ENCODE measurements at places on chromosomes 2 and 18. TPM values are rescaled to one million over a fixed set of nuclear protein-coding genes. Genes with fewer than 3 reads are reported as not detected.

Gene CAPN14
- total RNA-seq, result 0.62 TPM

Gene GALNT5
- 0.29 TPM for total RNA-seq

- no peak for DNase-seq
Observed at GRCh38 chr2:156436497-156437085, 412 bp downstream of the GPD2 start.

- DNase-seq, result no peak
Observed at GRCh38 chr2:61015976-61016375, 1.5 kb upstream of the PEX13 start.

GRCh38 chr2:100334929-100335328 is 12.6 kb upstream of the LONRF2 start:
- DNase-seq, result no peak

GRCh38 chr18:42341423-42341822 is 386.4 kb downstream of the PIK3C3 start:
- no peak for DNase-seq

GRCh38 chr2:120443946-120444345 is 98.0 kb downstream of the INHBB start:
- no peak for DNase-seq

DNA sequence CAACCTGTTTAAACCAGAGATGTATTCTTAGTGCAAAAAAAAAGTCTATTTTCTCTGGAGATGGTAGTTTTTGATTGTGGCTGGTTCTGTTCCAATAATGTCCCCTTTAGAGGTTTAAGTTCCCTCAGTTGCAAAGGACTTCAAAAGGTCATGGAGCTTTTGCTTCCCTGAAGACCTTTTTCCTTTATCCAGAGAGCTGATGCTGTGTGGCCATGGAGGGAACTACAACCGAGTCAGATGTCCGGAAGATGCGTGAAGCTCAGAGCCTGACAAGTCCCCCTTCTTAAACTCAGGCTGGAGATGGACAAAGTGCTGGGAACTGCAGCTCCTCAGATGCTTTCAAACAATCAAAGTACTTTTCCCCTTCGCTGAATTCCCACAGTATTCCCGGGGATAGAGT is 176.1 kb downstream of the TMEM18 start:
- no peak for DNase-seq

DNA sequence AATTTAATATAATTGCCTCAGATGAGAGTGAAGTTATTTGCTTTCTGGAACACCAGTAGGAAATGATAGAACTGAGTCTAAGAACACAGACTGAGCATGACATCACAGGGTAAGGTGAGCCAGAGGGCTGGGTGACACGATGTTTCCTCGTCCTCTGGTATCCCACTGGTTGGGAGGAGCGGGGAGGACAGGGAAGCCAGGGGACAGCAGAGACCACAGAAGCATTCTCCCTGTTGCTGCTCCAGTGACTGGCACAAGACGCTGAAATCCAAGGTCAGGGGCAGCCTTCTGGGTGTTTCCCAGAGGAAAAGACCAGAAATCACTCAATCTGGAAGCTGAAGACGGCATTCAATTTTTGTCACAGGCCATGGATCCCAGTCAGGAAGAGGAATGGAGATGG is 363.4 kb upstream of the SOX11 start:
- no peak for DNase-seq

DNA sequence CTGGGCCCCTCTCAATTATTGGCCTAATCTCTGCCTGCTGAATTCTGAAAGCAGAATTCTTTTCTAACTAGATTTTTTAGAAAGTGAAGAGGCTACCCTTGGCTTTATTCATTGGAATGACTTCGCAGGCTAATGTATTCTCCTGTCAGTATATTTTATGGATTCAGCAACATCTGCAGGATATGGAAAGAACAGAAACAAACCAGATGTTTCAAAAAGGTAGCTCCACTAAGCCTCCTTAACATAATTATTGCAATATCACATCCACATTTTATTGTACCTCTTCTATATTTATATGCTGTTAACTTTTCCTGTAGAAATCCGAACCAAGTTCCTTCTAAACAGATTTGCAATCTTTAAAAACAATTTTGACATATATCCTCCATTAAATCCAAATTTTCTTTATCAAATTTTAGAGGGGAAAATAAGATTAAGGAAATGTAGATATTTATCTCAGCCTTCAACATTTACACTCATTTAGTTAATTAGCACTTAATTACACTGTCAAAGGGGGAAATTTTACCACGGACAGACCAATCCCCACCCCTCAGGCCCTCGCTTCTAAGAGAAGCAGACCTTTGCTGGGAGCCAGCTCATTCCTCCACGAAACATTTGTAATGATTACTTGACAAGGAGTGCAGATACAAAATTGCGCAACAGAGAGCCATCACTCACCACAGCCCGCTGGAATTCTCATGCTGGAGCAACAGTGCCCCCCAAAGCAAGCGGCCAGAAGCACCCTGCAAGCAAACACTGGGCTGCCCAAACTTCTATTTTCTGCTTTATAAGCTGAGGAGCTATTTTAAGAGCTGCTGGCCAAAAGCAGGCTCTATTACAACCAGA is 253.4 kb downstream of the ETAA1 start:
- DNase-seq, result peak; percentile 90

Data from ureter (tissue), 1 donor.